MCF 10A (cell line): ENCODE measurements at places on chromosomes 1 and 21.

DNA sequence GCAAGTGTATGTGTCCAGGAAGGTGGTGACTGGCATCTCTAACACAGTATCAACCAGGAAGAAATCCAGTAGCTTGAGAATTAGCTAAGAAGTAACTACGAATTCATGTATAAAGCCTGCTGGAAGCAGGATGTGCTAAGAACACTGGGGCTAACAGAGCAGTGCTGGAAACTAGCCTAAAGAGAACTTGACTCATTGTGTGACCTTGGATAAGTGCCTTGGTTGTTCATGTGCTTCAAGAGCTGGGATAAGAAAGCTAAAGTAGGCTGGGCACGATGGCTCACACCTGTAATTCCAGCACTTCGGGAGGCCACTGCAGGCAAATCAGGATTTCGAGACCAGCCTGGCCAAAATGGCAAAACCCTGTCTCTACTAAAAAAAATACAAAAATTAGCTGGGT is 186.9 kb downstream of the RRAGC start:
- no peak for DNase-seq

- no peak for DNase-seq
Observed at GRCh38 chr1:52913537-52913936, 8.0 kb downstream of the ECHDC2 start.

GRCh38 chr1:18001725-18002124 is 105.9 kb upstream of the IGSF21 start:
- no peak for DNase-seq

DNA sequence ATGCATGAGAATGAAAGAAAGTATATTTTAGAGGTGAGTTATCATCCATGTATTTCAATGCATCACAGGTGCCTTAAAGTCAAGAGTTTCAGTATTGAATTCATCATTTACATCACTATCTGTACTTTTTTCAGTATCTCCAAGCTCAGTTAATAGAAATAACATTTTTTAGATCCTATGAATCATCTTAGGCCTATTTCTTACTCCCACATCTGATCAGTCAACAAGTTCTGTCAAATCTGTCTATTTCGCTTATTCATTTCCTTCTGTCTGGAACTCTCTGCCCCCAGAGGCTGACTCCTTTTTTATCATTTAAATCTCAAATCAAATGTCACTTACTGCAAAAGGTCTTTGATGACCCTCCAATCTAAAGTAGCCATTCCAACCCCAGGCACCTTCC is 295.2 kb downstream of the LRRC7 start:
- no peak for DNase-seq

GRCh38 chr1:188247255-188247654 is 1418.5 kb downstream of the PLA2G4A start:
- DNase-seq = no peak

- DNase-seq = no peak
Observed at GRCh38 chr1:54402896-54403295, 3.3 kb downstream of the SSBP3 start.
